ENCODE measurements at places on chromosomes 5 and 9.

- DNase-seq = no peak
Measured at GRCh38 chr9:130043654-130044623, 950 bp upstream of the FNBP1 start.

DNA sequence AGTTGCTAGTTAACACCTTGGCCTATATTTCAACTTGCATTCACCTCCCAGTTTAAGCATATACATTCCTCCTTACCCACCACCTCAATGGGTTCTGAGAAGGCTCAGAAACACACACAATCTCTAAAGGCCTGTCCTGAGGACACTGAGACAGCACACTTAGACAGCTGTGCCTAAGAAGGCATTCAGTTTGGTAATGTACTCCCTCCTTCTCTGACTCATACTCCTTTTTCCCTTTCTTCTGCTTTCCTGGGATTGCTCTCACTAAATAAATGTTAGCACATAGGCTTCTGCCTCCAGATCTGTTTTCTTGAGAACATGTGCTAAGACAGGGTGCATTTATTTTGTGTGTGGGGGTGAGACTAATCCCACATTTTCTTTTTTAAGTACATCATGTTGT lies 456.8 kb upstream of the CDH6 start:
- DNase-seq = no peak

DNA sequence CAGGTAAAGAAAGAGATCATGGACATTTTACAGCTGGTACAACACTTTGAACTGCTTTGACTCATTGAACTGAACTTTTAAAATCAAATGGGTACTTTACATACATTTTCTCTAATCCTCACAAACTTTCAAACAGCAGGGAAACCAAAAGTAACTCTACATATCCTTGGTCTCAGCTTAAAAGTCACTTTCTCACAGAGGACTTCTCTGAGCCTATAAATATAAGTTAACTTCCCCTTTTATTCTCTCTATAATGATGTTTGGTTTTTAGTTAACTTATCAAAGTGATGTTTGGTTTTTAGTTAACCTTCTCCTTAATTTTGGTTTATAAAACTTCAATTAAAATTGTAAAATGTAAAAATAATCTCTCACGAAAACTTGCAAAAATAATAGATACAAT lies 209.8 kb downstream of the MCTP1 start:
- no peak for DNase-seq

DNA sequence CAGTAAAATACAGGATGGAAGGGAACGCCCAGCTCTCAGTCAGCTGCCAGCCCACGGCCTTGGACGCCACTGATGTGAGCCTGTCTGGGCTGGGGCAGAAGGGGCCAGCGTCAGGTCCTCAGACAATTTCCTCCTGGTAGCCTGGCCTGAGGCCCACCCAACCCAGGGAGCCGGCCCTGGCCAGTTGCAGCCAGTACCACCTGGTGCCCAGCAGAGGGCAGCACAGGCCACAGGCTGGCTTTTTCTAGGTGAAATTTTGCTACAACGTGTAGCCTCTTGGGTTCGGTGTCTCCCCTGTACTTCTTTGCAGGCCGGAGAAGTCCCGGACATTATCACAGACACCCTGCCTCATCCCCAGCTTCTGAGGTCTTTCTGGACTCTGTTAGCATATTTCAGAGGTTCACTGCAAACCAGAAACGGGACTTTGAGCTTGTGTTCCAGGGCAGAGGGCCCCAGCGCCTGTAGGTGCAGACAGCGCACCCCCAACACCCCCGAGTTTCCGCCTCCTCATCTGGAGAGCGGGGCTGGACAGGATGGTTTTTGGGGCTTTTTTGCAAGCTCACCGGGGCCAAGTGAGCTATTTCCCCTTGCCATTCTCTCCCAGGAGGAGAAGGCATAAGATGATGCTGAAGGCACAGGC lies 45.9 kb upstream of the KCNMB1 start:
- no peak for DNase-seq

DNA sequence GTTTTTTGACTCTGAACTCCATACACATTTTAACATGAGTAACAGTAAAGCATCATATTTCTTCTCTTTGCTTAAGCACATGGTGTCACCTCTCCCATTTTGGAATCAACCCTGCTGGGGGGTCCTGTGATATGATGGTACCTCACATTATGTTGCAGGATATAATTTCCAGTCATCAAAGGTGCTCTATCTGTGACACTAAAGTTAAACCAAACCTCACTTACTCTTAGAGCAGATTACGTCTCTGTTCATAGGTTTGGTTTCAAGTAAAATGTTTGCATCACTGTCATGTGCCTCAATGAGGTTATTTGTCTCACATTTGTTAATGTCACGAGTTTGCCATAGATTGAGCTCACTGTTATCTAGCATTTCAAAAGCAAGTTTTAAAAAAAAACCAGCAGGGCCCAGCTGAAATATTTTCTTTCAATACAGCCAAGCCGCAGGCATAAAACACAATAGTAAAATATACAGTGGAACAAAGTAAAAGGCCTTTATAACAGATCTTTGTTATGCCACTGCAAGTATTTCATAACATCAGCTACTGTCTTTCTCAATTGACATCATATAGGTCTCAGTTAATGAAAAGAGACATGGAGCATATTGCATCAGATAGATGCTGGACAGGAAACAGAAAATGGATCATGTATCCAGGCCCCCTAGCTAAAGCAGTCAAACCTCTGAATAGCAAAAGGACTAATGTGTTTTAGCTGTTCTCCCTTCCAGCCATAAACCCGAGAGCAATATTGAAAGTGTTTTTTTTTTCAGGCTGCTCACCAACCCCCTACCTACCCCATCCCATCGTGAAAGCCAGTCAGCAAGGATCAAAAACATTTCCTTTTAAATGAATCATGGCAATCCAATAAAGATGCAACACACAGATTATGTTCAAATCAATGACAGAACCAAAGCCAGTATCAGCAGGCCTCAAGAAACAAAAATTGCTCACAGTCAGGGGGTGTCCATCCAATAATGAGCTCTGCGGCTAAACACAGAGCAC lies 182.1 kb upstream of the ITGA1 start:
- DNase-seq = no peak

GRCh38 chr5:179137016-179137642 lies 77.0 kb downstream of the ZNF354C start:
- no peak for DNase-seq

DNA sequence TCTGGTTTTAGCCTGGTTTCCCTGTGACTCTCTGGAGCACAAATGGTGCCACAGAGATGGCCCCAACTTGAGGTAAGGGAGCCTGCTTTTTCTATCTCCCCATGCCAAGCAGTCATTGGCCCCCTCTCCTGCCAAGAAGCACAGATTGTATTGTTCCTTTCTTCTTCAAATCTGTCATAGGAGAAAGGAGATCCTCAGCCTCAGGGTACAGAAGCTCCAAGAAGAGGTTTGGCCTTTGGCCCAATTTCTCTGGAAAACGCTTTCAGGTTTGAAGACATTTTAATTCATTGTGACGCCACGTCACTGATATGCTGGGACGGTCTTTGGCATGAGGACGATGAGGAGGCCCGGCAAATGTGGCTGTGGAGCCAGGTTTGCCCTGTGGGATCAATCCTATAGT lies 29.2 kb upstream of the PANK3 start:
- no peak for DNase-seq

- no peak for DNase-seq
Measured at GRCh38 chr5:55344392-55344992, 36.7 kb downstream of the MTREX start.

- DNase-seq = no peak
Measured at GRCh38 chr5:56475689-56476486, 242.8 kb upstream of the ANKRD55 start.

DNA sequence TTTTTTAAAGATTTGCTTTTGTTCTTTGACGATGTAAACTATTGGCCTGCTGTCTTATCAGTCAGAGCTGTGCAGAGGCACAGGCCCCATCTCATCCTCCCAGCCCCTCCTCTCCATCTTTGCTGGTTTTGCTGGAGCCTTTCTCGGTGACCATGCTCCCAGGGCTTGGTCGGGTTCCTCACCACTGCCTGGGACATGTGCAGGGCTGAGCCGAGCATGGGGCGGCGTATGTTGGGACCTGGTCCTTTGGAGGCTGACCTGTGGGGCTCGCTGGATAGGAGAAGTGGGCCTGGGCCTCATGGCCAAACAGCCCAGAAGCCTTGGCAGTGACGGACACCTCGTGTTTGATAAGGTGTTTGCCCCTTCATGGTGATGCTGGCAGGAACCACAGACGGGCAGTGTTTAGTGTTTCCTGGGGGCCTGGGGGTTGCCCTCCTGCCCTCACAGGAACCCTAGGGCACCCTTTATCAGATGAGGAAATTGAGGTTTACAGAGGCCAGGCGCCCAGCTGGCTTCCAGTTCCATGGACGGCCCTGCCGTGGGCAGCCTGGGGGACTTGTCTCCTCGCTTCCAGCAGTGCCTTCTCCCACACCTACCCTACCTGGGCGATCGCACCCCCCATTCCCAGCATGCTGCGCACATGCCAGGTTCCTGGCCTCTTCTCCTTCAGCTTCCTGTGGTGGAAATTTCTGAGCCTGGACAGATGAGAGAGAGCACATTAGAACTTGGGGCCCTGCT lies 27.6 kb downstream of the TRAF2 start:
- DNase-seq = no peak

DNA sequence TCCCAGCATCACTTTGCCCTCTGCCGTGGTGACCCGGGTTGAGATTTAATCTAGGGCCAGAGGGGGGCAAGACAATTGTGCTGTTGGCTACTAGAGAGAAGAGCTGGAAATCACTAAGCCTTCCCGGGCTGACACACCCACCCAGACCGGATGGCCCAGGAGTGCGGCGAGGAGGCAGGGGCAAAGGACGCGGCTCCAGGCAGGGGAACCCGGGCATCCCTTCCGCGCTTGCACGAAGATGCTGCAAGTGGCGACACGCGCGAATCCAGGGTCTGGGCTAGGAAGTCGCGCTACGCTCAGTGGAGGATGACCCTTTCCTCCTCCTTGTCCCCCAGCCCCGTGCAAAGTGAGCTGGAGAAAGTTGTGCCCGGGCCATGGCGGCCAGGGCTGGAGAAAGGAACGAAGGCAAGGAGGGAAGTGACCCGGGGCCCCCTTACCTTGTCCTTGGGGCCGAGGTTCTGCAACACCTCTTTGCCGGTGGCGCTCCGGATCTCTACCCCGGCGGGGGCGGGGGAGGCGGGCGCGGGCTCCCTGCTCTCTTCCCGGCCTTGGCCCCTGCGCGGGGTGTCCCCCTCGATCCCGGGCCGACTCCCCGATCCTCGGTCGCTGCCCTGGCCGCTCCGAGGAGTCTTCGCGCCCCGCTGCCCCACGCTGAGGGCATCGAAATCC lies 693 bp downstream of the DPYSL3 start:
- DNase-seq = no peak

DNA sequence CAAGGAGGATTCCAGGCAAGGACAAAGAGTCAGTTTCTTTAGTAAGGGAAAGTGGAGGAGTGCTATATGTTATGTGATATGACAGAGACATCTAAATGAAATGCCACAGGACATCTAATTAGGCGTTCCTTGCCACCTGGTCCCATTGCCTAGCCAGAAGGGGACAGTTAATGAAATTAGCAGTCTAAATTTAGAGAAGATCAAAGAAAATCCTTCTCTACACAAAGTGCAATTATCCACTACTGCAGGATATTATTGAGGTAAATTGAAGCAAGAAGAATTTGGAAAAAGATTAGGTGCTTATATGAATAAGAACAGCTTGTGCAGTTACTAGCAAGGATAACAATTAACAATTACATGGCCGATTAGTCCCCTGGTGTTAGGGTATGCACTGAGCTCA lies 495.3 kb upstream of the NMUR2 start:
- DNase-seq = no peak

DNA sequence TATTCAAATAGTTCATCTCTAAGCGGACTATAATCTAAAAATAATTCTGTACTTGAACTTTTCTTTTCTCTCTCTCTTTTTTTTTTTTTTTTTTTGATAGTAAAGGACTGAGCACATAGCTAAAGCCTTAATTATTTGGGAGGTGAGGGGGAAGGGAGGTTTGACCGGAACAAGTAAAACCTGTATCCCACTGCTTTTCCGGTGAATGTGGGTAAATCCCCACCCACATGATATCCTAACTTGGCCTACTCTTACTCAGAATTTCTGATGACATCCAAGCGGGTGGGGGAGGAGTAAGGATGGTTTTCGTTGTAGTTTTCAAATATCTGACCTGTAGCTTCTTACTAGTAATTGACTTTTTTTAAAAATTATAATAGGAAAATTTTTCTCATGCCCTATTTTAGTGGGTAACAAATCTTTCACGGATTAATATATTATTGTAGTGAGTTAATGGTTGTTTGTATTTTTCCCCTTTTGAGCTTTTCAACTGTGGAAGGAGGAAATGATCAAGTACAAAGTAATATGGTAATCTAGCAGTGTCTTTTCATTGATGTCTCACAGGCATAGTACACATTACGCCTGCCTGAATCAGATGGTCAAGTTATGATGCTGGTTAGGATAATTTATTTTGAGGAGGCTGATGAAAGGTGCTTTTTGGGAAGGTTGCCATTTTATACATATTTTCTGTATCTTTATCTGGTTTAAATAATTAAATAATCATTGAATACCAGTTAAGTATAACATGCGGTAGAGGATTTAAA lies 2.2 kb upstream of the ELL2 start:
- no peak for DNase-seq

GRCh38 chr5:43110606-43111170 lies 10.0 kb upstream of the ZNF131 start:
- DNase-seq = no peak

GRCh38 chr9:137757139-137757538 lies 120.4 kb upstream of the CACNA1B start:
- DNase-seq = no peak

DNA sequence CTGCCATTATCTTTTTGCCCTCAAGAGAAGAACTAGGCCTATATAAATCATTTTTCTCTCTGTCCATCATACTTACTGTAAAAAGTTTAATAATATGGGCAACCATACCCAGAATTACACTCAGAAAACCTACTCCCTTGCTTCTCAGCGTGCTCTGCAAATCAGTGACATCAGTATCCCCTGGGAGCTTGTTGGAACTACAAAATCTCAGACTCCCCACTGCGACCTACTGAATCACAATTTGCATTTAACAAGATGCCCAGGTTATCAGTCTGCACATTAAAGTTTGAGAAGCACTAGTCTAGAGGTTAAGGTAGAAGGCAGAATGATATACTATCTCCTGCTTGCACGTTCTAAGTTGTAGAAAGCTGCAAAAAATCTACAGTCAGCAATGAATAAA lies 127.2 kb downstream of the MLLT3 start:
- DNase-seq = no peak

DNA sequence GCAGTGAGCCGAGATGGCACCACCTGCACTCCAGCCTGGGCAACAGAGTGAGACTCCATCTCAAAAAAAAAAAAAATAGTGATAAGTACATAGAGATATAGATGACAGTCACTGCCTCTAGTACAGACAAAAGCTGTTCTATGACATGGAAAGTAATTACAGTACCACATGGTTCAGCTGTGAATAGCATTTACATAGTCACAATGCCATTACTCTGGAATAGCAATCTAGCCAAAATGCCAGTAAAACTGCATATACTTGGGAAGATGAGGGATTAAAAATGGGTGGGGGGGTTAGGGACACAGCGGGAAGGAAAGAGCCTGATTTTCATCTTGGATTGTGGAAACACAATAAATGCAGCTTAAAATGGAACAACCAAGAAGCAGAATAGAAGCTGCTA lies 39.4 kb upstream of the CNOT6 start:
- DNase-seq = no peak
